ENCODE measurements at places on chromosomes 2 and 18.

DNA sequence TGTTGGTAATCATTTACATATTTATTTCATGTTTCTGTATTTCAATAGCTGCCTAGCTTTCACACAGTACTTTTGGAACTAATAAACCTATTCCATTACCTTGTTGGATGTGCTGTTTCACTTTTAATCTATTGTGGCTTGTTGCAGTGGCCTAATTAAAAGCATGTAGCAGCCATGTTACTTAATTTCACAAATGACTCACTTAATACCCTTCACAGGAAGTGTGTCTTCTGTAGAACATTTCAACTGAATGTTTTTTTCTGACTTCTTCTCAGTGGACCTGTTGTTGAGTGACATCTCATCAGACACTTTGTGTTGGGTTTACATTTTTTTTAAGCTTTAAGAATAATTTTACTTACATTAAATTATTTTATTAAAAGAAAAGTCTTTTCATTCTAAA, 260.5 kb upstream of the THUMPD2 start:
- DNase-seq: no peak

GRCh38 chr2:23486684-23487075, 101.7 kb downstream of the KLHL29 start:
- no peak for DNase-seq

DNA sequence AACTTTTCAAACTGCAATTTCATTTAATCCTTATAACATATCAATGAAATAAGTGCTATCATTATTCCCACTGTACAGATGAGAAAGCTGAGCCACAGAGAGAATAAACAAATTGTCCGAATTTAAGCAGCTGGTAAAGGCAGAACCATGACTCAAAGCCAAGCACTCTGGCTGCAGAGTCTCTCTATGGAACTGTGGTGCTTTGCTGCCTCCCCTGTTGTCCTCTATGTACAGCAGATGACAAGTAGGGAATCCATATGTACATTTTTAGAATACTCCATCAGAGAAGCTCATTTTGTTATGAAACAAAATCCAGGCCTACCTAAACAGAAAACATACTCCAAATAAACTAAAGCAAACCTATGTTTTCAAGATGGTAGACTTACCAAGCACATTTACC, 45.1 kb downstream of the FARSB start:
- DNase-seq: peak; percentile 78

DNA sequence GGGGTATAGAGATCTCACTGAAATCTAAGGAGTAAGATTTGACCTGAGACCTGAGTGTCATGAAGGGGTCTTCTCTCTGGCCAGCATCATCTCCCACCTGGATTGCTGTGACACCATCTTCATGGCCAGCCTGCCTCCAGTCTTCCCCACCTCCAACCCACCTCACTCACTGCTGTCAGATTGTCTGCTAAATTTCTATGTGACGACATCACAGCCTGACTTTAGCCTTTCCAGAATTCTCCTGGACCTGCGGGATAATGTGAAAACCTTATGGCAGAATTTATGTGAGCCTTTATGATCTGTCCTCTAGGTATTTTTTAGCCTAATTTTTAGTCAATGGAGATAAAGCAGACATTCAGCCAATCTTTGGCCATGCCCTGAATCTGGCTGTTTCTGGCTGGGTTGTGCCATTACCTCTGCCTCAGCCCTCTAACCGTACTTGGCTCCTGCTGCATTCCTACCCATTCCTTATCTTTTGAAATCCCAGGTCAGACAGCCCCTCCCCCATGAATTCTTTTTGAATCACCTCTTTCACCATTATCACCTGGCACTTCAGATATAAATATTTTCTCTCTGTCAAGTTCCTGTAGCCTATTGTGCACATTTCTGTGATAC, 66.4 kb upstream of the MMADHC start:
- DNase-seq: no peak

DNA sequence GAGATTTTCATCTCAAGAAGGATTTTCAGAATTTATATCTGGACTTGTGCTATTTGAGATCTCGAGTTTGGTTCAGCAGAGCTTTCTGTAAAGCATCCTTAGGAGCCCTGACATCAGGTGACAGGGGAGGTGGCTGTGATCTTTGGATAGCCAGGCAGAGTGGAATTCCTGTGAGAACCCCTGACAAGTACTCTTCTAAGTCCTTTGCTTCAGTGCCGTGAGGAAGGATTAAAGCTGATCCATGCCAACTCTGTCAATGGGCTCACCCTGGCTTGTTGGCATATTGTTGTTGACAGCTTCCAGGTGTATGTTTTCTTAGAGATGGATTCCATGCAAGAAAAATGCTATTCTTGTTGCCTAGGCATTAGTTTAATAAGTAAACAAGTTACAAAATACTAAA, 38.0 kb upstream of the NFE2L2 start:
- DNase-seq: no peak

- DNase-seq: peak; percentile 78
Observed at GRCh38 chr2:225598897-225599296, 199.4 kb downstream of the NYAP2 start.

DNA sequence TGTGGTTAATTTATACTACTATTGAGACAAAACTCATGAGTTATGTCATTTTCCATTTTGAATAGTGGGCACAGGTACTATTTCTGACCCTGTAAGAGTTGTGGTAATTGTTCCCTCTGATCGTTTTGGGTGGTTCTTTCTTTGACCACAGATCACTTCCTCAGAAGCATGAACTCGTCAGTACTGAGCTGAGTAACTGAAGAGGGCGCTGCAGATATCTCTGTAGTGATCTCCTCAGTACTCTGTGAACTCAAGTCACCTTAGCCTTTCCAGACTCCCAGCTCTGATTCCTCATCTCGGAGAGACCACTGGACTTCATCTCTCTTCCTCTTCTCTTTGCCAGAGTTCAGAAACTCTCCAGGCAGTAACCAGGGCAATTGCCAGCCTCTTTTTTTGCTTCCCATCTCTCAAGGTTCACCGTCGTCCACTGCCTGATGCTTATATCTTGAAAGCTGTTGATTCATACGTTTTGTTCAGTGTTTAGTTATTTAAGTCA, 9.4 kb upstream of the IL1RL1 start:
- peak; percentile 55 for DNase-seq

DNA sequence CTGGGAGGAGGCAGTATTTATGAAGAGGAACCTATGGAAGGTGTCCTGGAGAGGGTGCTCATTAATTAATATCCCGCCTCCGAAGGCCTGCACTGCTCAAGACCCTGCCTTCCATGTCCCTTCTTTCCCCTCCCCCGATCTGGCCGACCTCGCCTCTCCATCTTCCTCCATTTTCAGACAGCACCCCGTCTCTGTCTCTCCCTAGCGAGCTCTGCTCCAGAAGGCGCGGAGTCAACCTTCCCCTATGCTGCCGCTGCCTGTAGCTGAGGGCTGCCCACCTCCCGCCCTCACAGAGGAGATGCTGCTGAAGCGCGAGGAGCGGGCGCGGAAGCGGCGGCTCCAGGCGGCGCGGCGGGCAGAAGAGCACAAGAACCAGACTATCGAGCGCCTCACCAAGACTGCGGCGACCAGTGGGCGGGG, 1.1 kb upstream of the WBP1 start:
- DNase-seq: no peak
